Upper lobe of left lung (tissue), 6 donors: ENCODE measurements at places on chromosomes 2 and 18.

- no peak for DNase-seq
Measured at GRCh38 chr2:57891086-57891712, 155.4 kb upstream of the VRK2 start.

- DNase-seq, result no peak
Measured at GRCh38 chr2:37590119-37590571, 81.3 kb downstream of the CDC42EP3 start.

- DNase-seq, result no peak
Measured at GRCh38 chr18:67456711-67457110, 59.8 kb downstream of the DSEL start.

DNA sequence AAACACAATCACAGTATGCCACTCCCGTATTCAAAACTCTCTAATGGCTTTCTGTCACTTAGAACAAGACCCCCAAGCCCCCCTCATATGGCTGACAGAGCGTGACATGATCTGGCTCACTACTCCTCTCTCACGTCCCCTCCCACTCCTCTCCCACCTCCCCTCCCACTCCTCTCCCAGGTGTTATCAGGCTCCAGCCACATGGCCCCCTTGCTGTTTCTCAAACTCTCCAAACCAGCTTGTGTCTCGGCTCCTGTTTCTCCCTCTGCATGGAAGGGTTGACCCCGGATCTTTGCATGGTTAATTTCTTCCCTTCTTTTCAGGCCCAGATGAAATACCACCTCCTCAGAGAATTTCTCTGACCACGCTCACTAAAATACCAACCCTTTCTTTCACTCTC is 180.8 kb downstream of the SLC8A1 start:
- no peak for DNase-seq

DNA sequence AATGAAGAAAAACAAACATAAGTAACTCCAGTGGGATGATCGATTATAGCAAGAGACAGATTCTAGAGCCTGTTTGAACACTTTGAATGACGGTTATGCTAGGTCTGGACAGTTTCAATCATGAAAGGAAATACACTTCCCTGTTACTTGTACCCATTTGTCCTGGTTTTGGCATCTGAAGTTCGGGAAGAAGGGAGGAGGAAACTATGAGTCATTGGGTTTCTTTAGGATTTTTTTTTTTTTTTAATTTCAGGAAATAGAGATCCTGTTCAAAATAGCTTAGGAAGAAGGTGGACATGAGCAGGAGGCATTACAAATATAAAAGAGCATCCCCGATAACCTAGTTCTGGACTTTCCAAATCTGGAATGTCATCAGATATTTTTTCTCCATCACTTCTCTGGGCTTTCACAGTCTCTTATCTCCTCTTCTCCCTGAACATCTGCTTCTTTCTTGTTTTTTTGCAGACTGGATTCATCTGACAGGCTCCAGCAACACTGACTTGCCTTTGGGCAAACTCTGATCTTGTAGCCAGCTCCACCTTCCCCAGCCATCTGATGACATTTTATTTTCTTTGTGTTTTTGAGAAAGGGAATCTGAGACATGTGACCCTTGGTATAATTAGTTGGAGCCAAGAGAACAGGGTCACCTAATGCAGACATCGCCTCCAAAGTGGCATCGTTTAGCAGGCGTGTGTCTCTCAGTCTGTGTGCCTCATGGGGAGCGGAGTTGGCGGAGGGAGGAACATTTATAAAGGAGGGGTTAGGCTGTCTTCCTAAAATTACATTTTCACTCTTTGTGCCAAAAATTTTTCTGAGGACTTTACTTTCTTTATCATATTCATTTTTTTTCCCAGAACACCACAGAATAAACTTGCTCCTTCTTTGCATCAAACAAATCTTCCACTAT is 195.3 kb upstream of the EPHA4 start:
- no peak for DNase-seq

GRCh38 chr2:62661263-62661635 is 44.3 kb upstream of the EHBP1 start:
- DNase-seq, result no peak

- DNase-seq, result no peak
Measured at GRCh38 chr18:36695806-36696205, 133.0 kb downstream of the TPGS2 start.

GRCh38 chr2:124489686-124490085 is 464.6 kb downstream of the CNTNAP5 start:
- no peak for DNase-seq

- no peak for DNase-seq
Measured at GRCh38 chr18:10100941-10101701, 187.3 kb downstream of the VAPA start.

GRCh38 chr18:66111018-66111417 is 360.2 kb downstream of the CDH7 start:
- DNase-seq, result no peak

DNA sequence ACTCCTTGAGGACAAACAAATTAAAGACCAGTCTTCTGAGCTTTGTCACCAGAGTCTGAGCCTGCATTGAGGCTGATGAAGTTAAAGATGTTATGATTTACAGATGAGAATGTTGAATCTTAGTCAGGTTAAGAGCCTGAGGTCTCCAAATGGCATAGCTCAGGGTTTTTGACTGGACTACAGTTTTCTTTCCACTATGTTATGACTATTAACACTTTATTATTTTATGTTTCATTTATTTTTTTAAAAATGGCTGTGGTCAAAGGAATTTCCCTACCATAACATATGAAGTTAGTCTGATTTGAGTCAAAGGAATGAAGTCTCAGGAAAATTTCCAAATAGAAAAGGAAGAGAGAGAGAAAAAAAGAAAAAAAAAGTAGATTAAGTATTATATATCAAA is 39.7 kb upstream of the CWC22 start:
- DNase-seq, result no peak

GRCh38 chr2:176085861-176086771 is 2.4 kb upstream of the EVX2 start:
- DNase-seq, result peak; percentile 56

DNA sequence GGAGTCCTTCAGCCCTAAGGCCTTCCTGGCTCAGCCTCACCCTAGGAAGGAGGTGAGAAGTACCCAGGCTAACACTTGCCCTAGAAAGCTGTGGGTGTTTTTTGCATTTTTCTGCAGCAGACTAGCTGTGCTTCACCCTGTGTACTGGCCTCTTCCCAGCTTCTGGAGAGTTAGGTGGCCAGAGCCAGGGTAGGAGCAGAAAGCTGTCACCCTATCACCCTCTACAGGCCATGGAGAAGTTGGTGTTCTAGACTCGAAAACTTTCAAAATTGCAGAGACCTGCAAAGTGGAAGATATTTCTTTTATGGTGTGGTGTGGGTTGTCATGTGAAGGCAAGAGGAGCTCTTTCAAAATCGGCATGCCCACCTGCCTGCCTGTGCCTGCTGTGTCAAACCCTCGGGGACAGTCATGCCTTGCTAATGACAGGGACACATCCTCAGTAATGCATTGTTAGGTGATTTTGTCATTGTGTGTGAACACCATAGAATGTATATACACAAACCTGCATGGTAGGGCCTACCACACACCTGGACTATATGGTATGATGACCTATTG is 29.8 kb downstream of the EHD3 start:
- DNase-seq, result no peak

DNA sequence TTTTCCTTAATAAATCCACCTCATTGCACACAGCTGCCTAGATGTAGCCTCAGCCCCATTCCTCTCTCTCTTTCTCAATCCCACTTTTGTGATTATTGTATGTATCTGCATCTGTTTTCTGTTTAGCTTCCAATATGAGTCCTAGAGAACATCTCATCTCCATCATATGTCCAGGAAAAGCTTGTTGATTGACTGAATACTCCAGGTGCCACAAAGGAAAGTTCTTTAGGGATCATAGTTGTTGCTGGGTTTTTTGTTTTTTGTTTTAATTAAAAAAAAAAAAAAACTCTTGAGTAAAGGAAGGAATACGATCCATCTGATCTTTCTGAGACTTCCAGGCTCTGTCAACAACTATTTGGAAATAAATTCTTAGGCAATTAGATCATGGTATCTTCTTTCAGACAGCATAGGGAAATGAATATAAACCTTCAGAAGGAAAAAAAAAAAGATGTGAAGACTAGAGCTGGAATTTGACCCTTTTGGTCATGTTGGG is 42.5 kb downstream of the KIAA2012 start:
- DNase-seq, result no peak

GRCh38 chr2:217981971-217982370 is 20.8 kb downstream of the TNS1 start:
- DNase-seq, result no peak

DNA sequence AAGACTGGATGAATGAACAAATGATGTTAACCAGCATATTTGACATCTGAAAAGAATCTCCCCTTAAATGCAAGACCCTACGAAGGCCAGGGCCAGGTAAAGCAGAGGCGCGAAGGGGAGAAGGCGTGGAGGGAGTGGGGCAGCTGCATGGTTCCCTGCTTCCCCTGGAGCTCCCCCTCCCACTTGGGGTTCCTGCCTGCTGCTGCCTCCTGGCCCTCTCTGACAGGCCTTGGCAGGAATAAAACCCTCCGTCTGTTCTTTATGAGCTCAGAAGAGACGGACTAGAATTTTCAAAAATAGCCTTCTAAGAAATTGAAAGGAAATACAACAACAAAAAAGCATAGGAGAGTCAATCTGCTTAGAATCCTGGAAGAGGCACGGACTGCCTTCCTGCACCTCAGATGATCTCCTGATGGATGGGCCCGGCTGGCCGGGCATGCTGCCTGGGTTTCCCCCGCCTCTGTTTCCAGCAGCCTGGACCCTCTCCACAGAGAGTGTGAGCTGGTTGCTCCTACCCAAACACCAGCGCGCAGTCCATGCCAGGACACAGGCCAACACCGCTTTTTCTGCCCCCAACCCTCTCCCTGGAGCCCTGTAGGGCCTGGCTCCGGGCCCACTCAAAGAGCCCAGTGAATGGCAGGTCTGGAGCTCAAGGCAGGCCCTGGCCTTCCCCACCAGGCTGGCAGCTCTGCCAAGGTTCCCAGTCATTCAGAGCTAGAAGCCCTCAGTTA is 23.9 kb downstream of the CFAP65 start:
- no peak for DNase-seq

GRCh38 chr2:43133336-43133707 is 93.1 kb downstream of the ZFP36L2 start:
- DNase-seq, result no peak

GRCh38 chr2:232240906-232241305 is 137.6 kb upstream of the ALPP start:
- DNase-seq, result no peak

DNA sequence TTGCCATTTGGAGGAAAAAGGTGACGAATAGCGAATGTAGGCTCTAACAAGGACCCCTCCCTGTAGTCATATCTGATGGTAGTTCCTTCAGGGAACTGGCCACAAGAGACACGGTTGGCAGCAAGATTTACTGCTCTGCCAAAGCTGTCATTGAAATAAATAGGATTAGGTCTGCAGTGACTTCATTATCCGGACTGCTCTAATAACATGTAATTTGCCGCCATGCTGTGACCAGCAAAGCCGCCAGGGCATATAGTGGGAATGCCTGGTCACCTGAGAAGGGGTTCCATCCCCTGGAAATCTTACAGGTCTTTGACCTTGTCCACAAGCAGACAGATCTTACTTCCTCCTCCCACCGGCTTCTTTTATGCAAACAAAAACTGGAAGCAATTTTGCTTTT is 59.4 kb upstream of the LAPTM4A start:
- DNase-seq, result no peak

DNA sequence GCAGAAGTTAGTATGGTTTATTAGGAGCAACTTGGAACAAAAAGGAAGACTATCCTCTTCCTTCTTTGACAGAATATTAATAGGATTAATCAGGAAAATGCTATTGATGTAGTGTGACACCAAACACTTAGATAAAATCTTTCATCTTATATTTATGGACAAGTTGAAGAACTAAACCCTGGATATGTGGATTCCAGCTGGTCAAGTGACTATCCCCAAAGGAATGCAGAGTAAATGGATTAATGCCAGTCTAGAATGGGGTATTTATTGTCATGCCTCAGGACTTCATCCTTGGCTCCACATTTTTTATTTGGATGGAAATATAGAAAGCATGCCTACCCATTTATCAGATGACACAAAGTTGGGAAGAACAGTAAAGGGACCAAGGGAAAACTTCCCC is 124.0 kb upstream of the TTC39C start:
- no peak for DNase-seq

DNA sequence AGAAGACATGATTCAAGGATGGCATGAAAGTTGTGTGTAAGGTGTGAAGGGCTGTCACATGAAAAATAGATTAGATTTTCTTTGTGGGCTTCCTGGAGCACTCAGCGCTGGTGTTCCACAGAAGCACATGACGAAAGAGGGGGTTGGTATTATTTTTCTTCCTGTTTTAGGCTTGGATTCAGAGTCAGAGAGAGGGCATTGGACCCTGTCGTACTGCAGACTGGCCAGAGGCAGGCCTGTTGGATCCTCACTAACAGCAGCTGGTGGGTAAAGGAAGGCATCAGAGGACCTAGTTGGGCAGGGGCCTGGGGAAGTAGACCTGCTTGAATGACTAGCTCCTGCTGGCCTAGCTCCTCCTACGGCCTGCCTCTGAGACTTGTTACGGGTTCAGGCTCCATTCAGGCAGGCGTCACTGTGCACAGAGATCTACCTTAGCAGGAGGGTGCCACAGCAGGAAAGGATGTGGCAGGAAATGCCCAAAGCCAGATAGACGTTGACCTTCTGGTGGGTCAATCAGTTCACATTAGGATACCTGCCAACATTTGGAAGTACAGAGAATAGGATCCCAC is 13.1 kb downstream of the CTLA4 start:
- DNase-seq, result no peak

DNA sequence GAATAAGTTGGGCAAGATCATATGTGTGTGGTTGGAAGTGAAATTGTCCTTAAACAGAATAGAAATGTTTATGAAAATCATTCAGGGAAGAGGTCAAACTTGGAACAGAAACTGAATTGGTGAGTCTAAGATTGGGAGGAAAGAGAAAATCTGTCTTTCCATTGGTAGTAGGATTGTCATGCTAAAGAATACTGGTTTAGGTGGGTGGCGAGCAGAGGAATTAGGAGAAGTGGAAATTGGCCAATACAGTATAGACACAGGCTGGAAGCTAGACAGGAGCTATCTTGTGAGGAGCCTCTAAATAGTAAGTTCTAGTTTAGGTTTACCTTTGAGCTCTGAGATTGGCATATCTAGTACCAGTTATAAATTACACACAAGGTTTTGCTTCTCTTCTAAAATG is 80.9 kb upstream of the KYNU start:
- no peak for DNase-seq
